ENCODE measurements at places on chromosomes 11 and 22.

- no peak for DNase-seq
Observed at GRCh38 chr11:19740586-19740985, 27.9 kb downstream of the NAV2 start.

- DNase-seq, result no peak
Observed at GRCh38 chr11:2944530-2944929, 15.3 kb upstream of the PHLDA2 start.

DNA sequence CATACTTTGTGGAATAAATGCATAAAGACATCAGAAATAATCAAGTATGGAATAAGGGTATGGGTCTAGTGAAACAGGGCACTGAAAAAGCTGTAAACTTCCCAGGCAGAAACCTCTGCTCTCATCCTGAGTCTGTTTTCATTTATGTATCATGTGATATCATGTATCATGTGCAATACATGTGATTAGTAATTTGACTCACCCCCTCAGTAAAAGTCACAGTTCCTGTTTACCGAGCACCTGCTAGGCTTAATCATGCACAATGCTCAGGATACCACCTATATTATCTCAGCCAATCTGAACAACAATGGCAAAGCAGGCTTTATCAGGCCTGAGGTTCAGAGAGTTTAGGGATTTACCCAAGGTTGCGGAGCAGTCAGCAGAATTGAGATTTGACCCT is 250.6 kb upstream of the TENM4 start:
- DNase-seq, result no peak

- DNase-seq, result no peak
Observed at GRCh38 chr11:19903620-19904069, 191.0 kb downstream of the NAV2 start.

- no peak for DNase-seq
Observed at GRCh38 chr22:19419464-19420178, 11.9 kb downstream of the HIRA start.

DNA sequence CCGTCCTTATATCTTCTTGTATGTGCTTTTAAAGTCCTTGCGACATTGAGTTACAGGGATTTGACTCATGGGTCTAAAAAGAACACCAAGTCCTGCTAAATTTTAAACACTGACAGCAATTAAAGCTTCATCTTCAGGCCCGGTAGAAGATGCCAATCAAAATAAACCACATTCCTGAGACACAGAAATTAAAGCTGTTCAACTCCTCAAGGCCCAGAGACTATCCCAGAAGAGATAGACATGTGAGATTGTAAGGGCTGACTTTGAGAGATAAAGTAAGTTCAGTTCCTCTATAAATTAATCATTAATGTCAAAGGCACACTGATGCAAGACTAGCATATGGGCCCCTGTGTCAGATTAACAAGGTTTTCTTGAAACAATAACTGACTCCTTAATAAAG is 49.8 kb downstream of the OSBPL5 start:
- DNase-seq, result no peak

- DNase-seq, result no peak
Observed at GRCh38 chr22:38097058-38097457, 13.1 kb upstream of the SLC16A8 start.

DNA sequence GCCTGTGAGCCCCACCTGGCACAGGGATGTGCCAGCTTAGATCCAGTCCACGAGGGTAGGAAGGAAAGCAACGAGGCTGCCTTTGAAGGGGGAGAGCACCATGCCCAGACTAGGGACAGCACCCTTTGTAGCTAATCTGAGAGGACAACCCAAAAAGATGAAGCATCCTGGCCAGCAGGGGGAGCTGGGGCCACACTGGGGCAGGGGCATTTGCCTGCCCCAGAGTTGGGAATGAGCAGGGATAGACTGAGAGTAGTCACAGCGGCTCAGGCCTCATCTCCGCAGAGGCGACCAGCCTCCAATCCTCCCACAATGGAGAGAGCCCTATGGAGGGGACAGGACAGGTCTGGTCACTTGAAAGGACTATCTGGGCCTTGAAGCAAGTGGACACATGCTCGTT is 16.4 kb downstream of the LMO1 start:
- no peak for DNase-seq

GRCh38 chr11:32792948-32793475 is 1.4 kb downstream of the CCDC73 start:
- peak; percentile 23 for DNase-seq

- DNase-seq, result no peak
Observed at GRCh38 chr11:133227632-133228111, 304.6 kb downstream of the OPCML start.

DNA sequence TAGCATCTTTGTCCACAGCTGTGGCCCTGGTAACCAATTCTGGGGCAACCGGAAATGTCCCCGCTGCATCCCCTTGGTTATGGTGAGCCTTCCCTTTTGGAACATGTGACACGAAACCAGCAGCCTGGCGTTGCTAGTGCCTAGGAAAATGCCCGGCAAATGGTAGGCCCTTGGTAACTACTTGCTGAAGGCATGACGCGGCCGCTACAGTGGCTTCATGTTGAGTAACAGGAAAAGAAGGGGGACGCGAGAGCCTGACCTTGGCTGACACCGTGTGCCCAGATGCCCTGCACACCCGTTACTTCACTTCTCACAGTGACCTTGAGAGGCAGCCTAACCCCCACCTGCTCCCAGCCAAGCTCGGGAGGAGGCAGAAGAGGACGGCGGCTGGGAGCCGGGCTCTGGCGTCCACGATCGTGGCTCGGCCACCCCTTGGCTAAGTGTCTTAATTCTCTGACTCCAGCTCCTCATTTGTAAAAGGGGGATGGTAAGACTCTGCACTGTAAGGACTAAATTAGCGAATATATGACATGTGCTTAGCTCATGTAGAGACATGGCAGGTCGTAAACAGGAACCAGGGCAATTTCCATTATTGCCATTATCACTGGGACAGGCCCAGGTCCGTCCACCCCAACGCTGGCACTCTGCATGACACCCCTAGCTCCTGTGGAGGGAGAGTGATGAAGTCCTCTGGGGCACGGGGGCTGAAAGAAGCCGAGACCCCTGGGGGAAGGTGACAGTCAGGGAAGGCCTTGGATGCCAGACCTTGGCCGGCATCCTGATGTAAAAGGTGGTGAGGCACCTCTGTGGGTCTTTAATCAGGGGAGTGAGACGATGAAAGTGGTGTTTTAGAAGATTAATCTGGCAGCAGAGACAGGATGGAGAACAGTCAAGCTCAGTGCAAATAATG is 18.9 kb downstream of the IFT27 start:
- no peak for DNase-seq

- DNase-seq, result no peak
Observed at GRCh38 chr22:25120093-25120561, 79.5 kb upstream of the CRYBB3 start.

- no peak for DNase-seq
Observed at GRCh38 chr11:120128392-120129119, 9.4 kb downstream of the TRIM29 start.

GRCh38 chr22:36982136-36982535 is 37.1 kb downstream of the TST start:
- DNase-seq, result no peak

- no peak for DNase-seq
Observed at GRCh38 chr11:44320289-44320973, 10.5 kb upstream of the ALX4 start.

- DNase-seq, result no peak
Observed at GRCh38 chr22:48342732-48343131, 1484.9 kb downstream of the BRD1 start.

DNA sequence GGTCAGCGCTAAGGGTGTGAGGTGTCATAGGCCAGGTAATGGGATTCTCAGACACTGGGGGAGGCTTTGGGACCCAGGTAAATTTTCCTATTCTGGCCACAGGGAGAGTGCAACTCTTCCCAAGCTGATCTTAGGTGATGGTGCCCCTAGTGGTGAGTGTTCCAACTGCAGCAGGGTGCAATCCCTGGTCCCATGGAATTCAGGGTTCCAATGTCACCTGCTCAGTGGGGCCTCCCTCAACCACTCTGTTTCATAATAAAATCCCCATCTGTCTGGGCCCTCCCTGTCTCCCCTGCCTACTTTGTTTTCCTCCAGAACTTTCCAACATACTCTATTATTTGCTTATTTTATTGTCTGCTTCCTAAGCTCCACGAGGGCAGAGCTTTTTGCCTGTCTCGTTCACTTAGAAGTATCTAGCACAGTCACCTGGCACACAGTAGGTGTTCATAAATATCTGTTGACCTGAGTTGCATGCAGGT is 2.9 kb upstream of the SGSM1 start:
- DNase-seq, result no peak

- DNase-seq, result no peak
Observed at GRCh38 chr11:4186464-4187054, 92.0 kb downstream of the RRM1 start.

GRCh38 chr11:70912226-70912840 is 340.0 kb downstream of the SHANK2 start:
- DNase-seq, result no peak

DNA sequence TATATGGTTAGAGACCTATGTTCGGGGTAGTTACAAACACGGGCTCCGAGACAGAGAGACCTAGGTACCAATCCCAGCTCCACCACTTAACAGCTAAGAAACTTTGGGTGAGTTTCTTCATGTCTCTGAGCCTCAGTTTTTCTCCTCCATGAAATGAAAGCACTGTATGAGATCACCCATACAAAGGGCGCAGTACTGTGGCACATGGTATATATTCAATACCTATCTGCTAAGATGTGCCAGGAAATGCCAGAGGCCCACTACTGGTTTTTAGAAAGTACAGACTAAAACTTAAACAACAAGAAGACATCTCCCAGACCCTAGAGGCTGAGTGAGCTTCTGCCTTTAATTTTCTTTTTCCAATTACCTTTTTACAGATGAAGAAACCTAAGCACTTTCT is 69.5 kb downstream of the SLC1A2 start:
- no peak for DNase-seq

- no peak for DNase-seq
Observed at GRCh38 chr11:11976481-11977127, 31.8 kb downstream of the DKK3 start.

GRCh38 chr22:28506150-28506535 is 173.5 kb downstream of the TTC28 start:
- no peak for DNase-seq

GRCh38 chr22:42257386-42257785 is 13.1 kb downstream of the TCF20 start:
- DNase-seq, result no peak

GRCh38 chr11:102967497-102967896 is 12.0 kb upstream of the MMP13 start:
- DNase-seq, result no peak

- DNase-seq, result no peak
Observed at GRCh38 chr11:110295531-110296225, 736 bp downstream of the RDX start.

DNA sequence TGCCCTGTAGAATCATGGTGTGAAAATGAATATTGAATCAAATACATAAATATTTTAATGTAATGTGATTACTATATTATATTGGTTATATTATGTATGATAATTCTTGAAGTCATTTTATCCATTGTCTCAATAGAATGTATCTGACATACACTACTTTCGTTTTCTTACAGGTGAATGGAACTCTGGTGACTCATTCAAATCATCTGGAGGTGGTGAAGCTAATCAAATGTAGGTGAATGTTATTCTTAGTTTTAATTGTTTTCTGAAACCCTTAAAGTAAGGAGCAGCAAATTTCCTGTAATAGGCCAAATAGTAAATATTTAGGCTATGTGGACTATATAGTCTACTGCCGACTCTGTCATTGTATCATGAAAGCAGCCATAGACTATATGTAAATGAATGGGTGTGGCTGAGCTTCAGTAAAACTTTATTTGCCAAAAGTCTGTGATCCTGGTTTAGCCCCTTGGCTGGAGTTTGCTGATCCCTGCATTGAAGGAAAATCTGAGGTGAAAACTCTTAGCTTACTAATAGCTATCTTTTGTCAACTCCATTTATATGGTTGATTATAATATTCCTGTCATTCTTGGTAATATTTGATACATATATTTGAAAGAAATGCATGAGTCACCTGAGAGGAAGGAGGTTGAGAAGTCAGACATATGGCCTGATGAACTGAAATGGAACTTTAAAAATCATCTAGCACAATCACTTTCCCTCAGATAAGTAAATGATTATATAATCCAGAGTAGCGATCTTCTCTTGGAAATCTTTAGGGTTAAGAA is 87.2 kb upstream of the GRIK4 start:
- no peak for DNase-seq

- DNase-seq, result no peak
Observed at GRCh38 chr22:38468443-38469305, 778 bp downstream of the KDELR3 start.

DNA sequence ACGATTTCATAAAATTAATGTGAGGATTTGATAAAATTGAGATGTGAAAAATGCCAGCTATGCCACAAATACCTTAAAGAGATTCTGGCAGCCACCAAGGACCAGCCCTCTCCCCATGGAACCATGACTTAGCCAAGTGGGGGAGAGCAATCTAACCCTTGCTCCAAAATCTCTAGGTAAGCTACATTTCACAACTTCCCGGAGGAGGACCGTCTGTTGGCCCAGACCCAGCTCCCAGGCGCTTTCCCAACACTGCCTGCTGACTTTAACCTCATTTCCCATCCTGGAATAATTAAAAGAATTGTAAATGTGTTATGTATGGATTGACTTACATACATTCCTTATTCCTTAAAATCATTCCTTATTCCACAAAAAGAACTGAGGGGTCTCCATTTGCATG is 47.5 kb upstream of the TENM4 start:
- no peak for DNase-seq

GRCh38 chr11:82682003-82682751 is 51.5 kb downstream of the FAM181B start:
- DNase-seq, result no peak

- DNase-seq, result no peak
Observed at GRCh38 chr11:76601272-76601671, 69.3 kb downstream of the LRRC32 start.

GRCh38 chr22:42357634-42358296 is 74.4 kb downstream of the NFAM1 start:
- no peak for DNase-seq

DNA sequence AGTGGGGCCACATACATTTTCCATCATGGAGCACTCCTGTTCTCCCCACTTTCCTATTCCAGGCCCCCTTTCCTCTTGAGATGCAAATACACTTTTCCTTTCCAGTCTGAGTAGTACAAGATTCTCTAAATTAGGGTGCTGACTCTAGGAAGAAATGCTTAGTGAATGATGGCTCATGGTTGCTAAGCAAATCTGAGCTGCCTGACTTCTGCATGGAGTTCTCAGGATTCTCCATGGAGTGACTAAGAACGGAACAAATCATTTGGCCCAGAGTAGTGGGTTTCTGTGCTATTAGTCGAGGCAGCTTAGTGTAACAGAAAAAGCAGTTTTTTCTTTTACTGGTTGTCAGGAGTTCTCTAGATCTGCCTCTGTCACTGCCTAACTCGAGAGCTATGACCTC is 65.4 kb upstream of the NTM start:
- DNase-seq, result no peak

- DNase-seq, result no peak
Observed at GRCh38 chr11:72762641-72763304, 10.6 kb upstream of the ARAP1 start.

GRCh38 chr22:49013707-49014106 is 814.0 kb downstream of the BRD1 start:
- DNase-seq, result no peak

GRCh38 chr11:110331626-110332025 is 35.2 kb upstream of the RDX start:
- no peak for DNase-seq
